ENCODE measurements at places on chromosomes 2 and 18.

DNA sequence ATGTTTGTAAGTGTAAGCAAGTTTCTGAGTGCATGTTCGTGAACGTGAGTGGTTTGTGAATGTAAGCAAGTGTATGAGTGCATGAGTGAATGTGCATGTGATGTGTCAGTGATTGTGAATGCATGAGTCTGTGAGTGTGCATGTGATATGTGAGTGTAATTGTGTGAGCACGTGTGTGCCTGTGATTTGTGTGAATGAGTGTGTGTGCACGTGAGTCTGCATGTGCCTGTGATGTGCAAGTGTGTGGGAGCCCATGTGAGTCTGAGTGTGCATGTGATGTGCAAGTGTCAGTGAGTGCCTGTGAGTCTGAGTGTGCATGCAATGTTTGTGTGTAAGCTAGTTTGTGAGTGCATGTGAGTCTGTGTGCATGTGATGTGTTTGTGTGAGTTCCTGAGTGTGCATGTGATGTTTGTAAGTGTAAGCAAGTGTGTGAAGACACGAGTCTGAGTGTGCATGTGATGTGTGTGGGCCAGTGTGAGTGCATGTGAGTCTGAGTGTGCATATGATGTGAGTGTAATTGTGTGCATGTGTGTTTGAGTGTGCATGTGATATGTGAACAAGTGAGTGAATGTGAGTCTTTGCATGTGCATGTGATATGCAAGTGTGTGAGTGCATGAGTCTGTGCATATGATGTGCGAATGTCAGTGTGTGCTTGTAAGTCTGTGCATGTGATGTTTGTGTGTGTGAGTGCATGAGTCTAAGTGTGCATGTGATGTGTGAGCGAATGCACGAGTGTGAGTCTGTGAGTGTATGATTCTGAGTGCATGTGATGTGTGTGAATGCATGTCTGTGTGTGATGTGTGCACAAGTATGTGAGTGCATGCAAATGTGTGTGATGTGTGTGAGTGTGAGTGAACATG, 45.1 kb downstream of the COPS8 start:
- no peak for DNase-seq

- DNase-seq, result no peak
Measured at GRCh38 chr2:134337631-134338030, 83.8 kb downstream of the MGAT5 start.

DNA sequence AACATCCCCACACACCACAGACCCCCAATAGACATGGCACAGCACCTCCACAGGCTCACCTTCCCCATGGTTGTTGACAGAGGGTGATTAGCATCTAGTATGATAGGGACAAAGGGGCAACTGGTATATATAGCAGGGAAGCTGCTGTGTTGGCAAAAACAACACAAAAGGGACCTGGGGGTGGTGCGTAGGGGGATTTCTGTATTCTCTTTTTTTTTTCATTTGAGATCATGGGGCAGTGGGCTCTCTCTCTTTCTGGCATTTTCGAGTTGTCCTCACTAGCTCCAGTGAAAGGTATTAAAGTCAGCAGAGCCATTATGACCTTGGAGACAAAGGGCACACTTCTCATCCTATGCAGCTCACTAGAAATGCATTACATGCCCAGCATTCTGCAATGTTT, at the start of gene CRYGA:
TSS of gene CRYGA (minus strand) at position 101 of the 400 bp plus-strand sequence. CDS start at position 68, 33 bp downstream.
- no peak for DNase-seq

DNA sequence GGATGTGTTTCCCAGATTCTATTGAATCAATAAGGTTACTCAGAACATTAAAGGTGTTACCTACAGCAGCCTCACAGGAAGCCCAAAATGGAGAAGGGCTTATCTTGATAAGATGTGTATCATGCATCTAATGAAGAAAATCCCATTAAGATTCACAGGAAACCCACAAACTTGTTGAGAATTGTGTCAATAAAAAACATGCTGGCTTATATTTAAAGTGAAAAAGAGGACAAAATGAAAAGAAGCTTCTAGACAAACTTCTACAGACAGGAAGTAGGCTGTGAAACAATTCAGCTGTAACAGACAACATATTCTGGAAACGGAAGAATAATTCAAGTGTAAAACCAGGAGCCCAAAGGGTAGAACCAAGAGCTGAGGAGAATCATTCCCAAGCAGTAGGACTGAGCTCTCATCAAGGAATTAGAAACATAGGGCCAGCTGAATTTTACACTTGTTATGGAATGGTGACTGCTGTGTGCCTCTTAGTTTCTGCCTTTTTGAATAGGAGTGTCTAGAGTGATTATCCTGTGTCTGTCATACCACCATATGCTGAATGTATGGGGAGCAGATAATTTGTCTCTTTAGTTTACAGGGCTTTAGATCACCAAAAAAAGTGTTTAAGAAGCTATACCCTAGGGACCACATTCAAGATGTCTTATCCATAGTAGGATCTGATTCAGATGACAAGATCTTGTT, 9.6 kb downstream of the IMMT start:
- no peak for DNase-seq

DNA sequence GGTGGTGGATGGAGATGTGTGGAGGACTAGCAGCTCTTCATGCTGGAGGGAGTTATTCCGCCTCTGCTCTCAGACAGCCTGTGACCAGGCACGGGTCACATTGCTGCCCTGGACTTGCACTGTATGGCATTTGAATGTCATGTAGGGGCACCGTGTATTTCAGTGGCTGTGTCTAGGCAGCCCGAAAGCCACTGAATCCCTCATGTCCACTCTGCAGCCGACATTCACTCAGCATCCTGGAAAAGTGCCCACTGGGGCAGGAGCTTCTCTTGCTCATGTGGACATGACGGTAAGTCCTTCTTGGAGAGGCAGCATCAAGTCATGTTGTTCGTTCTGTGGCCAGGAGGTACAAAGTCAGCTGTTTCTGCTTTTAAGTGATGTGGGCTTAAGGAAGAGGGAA, 127.9 kb downstream of the SH3RF3 start:
- DNase-seq, result no peak

GRCh38 chr2:211903961-211904360, 634.6 kb downstream of the ERBB4 start:
- DNase-seq, result no peak

GRCh38 chr2:14759082-14759481, 126.6 kb downstream of the LRATD1 start:
- no peak for DNase-seq

DNA sequence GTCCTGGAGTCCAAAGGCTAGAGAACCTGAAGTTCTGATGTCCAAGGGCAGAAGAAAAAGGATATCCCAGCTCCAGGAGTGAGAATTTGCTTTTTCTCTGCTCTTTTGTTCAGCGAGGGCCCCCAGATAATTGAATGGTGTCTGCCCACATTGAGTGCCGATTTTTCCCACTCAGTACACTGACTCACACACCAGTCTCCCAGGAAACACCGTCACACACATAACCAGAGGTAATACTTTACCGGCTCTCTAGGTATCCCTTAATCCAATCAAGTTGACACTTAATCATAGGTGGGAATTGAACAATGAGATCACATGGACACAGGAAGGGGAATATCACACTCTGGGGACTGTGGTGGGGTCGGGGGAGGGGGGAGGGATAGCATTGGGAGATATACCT, 161.5 kb downstream of the WDR7 start:
- DNase-seq, result no peak

DNA sequence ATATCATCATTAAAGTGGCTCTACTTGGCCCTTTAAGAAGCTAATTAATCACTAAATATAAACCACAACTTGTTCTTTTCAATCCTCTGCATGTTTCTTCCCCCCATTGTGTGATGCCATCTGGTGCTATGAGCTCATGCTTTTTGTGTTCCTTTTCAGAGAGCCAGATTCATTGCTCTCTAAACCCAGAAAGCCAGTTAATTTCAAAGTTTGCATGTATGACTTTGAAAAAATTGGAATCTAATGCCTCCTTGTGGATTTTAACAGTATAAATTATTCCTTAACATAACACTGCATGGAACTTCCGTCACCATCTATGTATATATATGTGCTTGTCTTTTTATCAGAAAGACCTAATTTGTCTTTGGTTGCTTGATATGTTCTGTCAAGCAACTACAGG, 31.1 kb downstream of the TMEM178A start:
- no peak for DNase-seq

DNA sequence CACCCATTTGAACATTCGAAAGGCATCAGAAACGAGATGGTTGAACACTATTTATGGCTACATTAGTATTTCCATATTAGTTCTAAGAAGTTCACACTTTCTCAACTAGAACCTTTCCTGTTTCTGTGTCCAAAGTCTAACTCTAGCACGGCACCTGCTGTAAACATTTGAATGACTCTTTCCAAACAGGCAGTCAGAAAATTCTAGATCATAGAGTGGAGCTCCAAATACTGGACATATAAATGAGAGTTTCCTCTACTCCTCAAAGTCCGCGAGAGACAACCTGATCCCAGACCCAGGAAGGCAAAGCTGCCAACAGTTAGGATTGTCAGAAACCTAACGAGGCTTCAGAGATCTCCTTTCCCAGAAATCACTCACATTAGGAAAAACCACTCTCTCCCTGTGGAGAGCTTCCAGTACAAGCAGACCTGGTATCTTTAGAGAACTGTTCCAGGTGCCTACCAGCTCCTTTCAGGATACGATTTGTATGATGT, 10.6 kb downstream of the RND3 start:
- no peak for DNase-seq

DNA sequence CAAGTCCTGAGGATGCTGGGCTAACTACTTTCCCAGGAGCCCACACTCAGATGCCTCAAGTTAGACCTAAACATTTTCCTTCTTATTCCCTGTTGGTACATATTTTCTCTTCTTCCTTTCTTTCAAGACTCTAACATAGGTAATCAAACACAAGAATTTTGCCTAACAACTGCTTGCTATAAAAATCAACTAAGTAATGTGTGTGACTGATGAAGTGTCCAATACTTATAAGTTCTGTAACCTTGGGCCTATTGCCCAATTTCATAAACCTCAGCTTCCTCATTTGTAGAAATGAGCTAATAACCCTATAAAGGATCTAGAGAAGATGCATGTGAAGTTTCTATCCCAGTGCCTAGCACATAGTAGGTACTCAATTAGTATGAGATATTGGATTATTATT, 31.6 kb upstream of the PIK3C3 start:
- no peak for DNase-seq

GRCh38 chr2:54666131-54666633, 57.3 kb upstream of the EML6 start:
- DNase-seq, result no peak

DNA sequence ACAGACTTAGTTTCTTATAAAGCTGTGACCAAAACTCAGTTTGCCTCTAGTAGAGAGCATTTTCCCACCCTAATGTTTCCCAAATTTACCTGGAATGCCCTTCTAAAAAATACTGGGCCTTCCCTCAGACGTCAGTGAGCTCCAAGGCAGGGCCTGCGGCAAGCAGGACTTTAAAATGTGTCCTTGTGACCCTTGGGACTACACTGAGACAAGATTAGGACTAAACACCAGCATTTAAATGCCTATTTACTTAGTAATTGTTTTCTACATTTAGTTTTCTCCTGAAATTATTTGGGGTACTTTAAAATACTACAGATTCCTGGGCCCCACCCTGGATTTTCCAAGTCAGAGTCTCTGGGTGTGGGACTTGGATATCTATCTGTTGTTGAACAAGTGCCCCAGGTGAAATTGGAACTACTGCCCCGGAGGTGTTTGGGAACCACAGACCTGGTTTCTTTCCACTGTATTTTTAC, 14.3 kb downstream of the GATA6 start:
- no peak for DNase-seq

- DNase-seq, result no peak
Measured at GRCh38 chr18:59264651-59265245, 8.5 kb downstream of the RAX start.

DNA sequence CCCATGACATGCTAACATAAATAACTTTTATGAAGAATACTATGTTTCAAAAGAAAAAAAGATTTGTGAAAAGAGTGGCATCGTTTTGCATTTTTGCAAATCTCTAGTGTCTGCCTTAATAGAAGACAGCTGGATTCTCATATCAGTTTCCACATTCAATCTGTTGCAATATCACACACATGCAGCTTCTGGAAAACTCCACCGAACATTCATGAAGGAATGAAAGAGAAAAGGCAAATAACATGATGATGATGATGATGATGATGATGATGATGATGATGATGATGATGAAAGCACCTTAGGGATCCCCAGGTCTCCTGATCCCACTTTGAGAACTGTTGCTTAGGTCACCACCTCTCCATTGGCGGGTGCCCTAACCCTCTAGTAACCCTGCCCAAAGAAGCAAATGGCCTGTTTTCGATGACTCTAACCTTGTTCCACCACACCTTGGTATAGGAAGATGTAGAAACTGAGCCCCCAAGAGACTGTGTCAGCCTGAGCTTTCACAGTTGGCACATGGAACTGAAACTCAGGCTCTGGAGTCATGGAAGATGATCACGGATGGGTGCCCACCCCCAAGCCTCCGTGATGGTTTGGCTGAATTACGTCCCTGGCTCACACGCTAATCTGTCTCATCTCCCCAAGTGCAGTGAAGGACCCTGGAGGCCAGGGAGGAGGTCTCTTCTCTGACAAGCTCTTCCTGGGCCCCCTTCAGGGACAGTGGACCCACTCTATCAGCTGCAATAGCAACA, 80.1 kb upstream of the SMAD7 start:
- DNase-seq, result no peak

- DNase-seq, result no peak
Measured at GRCh38 chr18:5462227-5462626, 81.6 kb downstream of the EPB41L3 start.

- peak; percentile 26 for DNase-seq
Measured at GRCh38 chr2:170815746-170816503, 762 bp upstream of the GAD1 start.

DNA sequence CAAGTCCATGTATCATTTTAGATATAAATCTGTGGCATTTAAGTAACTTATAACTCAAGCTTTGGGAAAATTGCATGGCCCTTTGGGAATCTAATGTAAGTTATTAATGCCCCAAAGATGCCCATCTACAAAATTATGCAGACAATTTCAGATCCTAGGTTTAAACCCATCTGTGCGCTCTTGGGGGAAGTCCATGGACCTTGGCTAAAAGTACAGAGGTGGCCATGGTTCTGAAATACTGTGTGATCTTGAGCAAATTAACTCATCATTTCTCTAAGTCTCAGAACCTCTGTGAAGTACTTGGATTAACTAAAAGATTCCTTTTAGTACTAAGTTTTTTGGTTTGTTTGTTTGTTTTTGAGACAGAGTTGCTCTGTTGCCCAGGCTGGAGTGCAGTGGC, 19.5 kb downstream of the INPP1 start:
- DNase-seq, result no peak

GRCh38 chr2:177264209-177264692, 276 bp downstream of the NFE2L2 start:
- DNase-seq, result no peak

GRCh38 chr18:44258576-44258975, 422.1 kb upstream of the SETBP1 start:
- DNase-seq, result no peak

DNA sequence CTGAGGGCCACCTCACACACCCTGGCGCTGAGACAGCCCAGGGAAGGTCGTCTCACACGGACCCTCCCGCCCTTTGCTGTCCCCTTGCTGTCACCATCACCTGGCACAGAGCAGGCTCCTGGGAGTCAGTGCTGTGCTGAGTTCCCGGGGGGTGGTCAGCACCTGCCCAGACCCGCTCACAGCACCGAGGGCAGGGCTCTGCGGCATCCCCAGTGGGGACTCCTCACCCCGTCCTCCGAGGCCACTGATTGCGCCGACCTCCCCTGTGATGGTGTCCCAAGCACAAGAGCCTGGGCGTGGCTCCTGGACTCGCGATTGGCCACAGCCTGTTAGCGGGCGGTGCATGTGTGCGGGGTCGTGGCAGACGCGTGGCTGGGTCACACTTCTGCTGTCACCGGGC, 65.9 kb downstream of the NFATC1 start:
- no peak for DNase-seq
